ENCODE measurements at places on chromosomes 2 and 18. TPM values are rescaled to one million over a fixed set of nuclear protein-coding genes. Genes with fewer than 3 reads are reported as not detected.

DSG4 gene
- not detected for total RNA-seq

EDAR gene
- total RNA-seq = 0.64 TPM

PAX3 gene
- total RNA-seq = not detected

ZNF892 gene
- 3.4 TPM for total RNA-seq

CDH20 gene
- 0.14 TPM for total RNA-seq

ACSL3 gene
- total RNA-seq = 54.1 TPM

GPR17 gene
- not detected for total RNA-seq

ARHGAP25 gene
- total RNA-seq = 2.2 TPM

DNA sequence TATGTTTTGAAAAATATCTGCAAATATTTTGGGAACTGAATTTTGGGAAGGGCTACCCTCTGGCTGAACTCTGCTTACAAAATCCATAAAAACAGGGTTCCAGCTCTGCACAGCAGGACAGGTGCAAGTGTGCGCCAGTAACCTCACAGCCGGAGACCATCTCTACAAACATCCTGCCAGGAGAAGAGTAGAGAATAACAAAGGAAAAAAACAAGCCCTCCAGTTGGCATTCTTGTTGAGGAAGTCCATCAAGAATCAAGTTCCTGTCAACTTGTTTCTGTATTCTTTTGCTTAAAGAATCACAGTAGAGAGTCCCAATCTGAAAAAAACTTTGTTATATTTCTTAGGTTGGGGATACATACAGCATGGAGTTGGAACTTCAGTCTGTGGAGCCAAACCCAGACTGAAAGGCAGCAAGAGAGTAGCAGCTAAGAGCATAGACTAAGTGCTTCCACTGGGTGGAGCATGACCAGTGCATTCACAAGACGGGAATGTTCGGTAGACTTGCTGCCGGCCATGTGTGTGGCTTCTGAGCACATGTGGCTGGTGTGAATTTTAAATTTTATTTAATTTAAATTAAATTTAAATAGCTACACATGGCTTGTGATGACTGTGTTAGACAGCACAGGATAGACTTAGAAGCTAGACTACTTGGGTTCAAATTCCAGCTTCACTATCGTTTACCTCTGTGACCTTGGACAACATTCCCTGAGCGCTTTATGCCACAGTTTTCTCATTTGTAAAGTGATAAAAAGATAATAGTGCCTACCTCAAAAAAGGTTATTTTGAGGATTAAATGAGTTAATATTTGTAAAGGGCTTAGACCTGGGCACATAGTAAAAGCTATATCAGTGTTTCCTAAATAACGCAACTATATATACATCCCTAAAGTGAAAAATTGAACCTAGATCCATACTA, 41.9 kb downstream of the SPTBN1 start:
- no peak for DNase-seq

GRCh38 chr18:63363951-63364350, 3.1 kb downstream of the KDSR start:
- DNase-seq = no peak

- no peak for DNase-seq
These were observed 40.6 kb upstream of the FZD5 start for GRCh38 chr2:207810200-207810788.

GRCh38 chr2:127014630-127015029, 92.3 kb downstream of the BIN1 start:
- DNase-seq = no peak

DNA sequence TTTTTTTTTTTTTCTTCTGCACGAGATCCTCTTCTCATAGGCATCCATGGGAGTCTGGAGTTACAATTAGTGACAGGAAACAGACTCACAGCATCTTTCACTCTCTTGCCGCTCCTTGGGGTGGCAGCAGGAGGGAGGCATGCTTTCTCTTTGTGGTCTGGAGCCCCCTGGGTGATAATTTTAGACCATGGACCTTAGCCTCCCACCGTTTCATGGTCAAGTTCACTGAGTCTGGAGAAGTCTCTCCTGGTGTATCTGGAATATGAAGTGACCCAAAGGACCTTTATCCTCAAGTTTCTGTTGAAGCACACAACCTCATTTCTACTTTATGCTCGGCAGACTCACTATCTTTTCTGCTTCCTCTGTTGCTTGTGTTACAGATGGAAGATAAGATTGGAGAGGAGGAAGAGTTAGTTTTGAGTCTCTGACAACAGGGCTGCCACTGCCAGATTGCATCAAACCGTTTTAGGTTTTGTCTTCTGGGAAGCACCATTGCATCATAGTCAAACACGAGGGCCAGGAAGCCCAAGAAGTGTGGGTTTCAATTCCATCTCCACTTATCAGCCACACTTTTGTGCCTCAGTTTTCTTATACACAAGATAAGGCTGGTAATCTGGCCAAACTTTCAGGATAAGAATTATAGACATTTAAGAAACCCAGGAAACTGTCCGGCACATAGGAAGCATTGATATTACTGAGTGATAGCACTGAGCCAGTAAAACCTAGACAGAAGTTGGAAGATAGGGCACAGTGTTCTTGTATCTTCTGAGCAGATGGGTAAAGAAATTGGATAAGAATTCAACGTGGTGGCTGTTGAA, 62.3 kb downstream of the ADCYAP1 start:
- no peak for DNase-seq

DNA sequence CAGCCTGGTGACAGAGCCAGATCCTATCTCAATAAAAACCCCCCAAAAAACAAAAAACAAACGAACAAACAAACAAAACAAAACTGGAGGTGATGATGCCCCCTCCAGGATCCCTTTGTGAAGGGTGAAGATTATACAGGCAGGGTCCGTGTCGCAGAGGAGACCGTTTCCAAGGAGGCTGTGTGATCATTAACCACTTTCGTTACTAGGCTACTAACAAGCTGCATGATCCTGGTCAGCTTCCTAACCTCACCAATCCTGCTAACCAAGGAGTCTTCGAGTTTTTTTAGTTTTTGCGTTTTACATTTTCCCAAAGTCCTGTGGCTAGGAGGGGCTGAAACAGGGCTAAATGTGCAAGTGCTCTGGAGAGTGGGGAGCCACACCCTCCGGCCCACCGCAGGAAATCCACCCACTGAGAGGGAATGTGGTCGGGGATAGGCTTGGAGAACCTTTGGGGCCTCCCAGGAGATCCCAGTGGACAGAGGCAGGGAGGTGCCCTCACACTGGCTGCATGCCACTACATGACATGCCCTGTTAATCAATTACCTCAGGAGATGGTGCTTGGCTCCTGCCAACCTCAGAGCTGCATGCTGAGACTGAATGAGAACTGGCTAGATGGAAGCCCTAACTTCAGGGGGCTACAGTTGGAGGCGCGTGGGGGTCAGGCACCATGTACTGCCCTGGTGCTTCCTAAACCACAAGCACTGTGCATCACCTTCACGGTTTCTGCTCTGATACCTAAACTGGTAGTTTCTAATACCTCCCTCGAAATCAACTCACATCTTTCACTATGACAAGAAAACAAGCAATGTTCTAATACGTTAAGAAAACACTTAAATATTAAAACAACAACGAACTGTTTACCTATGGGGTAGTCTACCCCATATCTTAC, 67.5 kb upstream of the RGPD5 start:
- DNase-seq = peak; percentile 52

DNA sequence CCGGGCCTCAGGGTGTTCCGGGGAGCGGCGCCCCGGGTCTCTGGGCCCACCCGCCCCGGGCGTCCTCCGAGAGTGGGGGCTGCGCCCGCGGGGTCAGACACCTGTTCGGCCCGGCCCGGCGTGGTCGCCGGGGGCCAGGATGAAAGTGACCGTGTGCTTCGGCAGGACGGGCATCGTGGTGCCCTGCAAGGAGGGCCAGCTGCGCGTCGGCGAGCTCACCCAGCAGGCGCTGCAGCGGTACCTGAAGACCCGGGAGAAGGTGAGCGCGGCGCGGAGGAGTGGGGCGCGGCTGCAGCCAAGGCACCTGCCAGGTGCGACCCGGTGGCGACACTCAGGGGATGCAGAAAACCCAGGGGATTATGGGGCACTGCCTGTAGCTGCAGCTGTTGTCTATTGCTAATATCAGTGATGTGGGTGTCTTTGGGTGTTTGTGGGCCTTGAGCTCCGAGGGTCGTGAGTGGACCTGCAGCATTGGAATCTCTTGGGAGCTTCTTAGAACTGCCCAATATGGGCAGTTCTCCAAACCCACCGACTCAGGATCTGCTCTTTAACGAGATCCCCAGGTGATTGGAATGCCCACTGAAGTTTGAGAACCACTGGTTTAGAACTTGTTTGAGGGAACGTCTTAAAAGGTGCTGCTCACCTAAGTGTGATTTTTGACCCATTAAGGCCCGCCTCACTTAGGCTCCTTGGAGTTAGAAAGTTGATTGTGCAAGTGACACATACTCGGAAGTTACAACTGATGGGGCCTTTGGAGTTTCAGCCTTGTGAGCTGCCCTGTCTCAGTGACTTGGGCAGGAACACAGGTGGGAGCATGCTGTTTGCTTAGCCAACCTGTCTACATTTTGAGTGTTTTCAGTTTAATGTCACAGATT, 823 bp downstream of the PARD3B start:
- peak; percentile 59 for DNase-seq

GRCh38 chr2:16160281-16161084, 220.1 kb downstream of the MYCN start:
- no peak for DNase-seq

DNA sequence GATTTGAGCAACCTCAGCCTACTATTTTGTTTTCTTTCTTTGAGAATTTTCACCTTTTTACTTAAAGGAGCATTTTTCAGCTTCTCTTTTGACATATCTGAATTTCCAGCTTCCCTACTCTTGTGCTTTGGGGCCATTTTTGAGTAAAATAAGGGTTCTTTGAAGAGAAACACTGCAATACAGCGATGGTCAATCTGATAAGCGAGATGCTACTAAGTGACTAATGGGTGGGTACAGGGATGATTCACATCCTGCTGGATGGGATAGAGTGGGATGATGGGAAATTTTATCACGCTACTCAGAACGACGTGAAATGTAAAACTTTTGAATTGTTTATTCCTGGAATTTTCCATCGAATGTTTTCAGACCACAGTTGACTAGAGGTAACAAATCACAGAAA, 211.5 kb downstream of the TMEM247 start:
- no peak for DNase-seq

GRCh38 chr2:8855010-8855409, 17.6 kb upstream of the KIDINS220 start:
- DNase-seq = no peak
